GM06990 (cell line): ENCODE measurements at places on chromosomes 3 and 15.
A peak's percentile ranks its signal among the peaks of the same experiment; 100 is the strongest.

- DNase-seq = no peak
Observed at GRCh38 chr3:119148493-119149180, 2.7 kb downstream of the TEX55 start.

DNA sequence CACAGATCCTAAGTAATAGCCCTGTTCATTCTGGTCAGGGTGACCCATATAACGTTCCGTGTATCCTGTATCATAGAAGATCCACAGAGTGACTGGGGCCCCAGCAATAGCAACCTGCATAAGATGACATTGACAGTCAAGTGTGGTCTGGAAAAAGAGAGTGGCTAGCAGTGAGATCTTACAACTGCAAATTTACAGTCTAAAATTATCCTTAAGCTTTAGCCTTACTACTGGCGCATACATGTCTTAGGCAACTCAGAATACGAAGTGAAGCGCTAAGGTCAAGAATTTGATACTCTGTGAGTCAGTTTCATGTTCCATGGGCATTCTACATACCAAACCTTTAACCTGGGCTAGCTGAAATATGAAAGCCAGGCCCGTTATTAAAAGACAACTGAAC, 29.2 kb upstream of the IGDCC4 start:
- DNase-seq = no peak

- no peak for DNase-seq
Observed at GRCh38 chr3:59559721-59560435, 510.1 kb upstream of the CFAP20DC start.

DNA sequence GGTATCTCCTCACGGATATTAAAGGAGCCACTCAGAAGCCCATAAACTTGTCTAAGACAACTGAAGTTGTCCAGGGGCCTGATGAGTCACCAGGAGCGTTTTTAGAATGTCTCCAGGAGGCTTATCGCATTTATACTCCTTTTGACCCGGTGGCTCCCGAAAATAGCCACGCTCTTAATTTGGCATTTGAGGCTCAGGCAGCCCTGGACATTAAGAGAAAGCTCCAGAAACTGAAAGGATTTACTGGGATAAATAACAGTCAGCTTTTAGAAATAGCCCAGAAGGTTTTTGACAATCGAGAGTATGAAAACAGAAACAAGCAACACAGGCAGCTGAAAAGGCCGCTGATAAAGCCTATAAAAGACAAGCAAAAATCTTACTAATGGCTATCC, 4.1 kb downstream of the DET1 start:
- DNase-seq = no peak

DNA sequence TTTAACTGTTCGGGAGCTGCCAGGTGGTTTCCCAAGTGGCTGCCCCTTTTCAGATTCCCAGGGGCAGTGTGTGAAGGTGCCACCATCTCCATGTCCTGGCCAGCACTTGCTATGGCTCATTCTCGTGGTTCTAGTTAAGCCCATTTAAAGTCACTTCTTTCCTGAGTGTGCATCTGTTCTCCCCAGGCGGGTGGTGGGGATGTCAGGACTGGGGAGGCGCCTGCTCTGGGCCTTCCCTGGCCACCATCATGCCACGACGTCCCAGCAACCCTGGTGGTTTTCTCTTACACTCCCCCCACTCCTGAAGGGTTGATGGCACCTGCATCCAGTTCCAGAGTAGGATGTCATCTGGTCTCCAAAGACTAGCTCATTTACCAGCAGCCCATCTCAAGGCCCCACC, 56.8 kb upstream of the TAMM41 start:
- no peak for DNase-seq

DNA sequence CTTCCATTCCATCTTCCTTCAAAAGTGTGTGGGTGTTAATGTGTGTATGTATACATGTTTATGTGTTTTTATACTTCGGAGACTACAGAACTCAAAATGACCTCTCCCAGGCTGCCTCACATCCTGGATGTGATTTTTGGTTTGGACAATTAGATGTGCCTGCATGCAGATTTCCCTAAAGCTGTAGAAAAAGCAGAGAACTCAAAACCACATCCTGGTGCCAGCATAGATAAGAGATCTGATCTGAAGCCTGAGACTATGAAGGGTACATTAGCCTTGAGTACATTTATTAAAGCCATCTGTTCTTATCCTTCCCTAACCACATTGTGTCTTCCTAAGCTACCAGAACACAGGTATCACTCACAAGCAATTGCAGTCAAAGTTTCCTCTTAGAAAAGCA, 319.4 kb upstream of the RASGRP1 start:
- no peak for DNase-seq

DNA sequence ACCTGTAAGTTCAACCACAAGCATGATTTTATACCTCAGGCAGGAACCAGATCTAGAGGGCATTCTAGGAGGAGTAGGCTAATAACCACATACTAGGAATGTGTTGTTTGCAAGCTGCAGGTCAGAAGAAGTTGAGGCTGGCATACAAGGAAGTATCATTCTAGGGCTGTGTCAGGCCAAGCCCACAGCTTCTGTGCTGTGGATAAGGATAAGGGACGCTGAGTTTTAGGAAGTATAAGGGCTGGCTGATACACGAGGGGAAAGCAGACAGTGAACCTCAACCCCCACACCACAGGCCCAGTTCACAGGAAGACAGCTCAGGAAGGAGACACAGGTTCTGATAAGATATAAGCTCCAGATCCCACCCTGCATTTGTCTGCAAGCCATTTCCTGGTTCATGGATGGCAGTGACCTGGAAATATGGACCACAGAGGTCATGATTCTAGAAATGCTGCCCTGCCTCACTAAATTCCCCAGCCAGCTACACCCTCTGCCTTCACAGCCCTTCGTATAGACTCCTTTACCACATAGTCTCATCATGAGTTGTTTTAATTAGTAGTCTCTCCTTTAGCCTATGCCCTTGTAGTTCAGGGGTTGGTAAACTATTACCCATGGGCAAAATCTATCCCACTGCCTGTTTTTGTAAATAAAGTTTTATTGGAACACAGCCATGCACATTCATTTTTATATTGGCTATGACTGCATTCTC, 260.7 kb downstream of the OPA1 start:
- DNase-seq = no peak

- DNase-seq = no peak
Observed at GRCh38 chr3:176873261-176873660, 324.0 kb downstream of the TBL1XR1 start.

DNA sequence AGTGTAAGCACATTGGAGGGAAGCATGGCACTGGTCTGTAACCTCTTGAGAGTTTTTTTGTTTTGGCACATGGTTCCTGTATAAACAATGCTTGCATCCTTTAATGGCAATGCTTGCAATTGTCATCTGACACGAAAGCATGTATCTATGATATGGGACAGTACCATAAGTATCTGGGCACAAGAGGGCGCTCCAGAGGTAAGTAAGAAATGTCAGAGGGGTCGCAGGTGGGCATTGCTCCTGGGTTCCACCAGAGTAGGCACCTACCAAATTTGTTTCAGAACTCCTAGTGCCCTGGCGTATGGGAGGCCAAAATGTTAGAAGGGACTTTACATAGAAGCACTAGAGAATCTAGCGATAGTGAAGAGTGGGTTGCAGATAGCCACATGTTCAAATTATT, 58.7 kb upstream of the BCHE start:
- no peak for DNase-seq

DNA sequence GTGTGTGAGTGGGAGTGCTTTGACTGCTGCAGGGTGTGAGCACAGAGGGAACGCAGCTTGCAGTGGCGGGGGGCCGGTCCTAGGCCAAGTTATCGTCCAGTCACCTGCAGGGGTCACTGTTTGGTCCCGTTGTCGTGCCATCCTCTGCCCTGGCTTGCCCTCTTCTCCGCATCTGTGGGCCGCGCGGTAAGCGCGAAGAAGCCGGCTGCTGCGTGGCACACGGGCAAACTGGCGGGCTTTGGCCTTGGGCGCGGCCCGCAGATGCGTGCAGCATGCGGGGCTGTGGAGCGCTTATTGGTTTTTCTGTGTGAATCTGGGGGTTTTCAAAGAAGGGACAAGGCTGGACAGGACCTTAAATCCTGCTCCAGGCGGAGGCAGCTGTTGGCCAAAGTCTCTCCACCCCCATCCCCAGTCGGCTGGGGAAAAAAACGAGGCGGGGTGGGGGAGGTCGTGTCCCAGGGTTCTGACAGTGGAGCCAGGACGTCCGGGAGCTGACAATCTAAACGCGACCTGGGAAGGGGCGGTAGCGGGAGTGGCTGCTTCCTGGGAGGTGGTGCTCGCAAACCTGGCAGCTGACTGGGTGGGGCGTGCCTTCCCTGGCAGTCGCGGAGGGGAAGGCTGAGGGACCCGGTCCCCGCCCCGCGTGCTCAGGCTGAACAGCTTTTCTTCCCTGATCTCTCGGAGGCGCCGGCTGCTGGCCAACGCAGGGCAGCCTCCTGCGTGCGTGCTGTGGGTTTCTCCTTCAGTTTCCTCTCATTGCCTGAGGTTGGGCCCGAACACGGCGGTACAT, 39.7 kb upstream of the VEPH1 start:
- DNase-seq = no peak

DNA sequence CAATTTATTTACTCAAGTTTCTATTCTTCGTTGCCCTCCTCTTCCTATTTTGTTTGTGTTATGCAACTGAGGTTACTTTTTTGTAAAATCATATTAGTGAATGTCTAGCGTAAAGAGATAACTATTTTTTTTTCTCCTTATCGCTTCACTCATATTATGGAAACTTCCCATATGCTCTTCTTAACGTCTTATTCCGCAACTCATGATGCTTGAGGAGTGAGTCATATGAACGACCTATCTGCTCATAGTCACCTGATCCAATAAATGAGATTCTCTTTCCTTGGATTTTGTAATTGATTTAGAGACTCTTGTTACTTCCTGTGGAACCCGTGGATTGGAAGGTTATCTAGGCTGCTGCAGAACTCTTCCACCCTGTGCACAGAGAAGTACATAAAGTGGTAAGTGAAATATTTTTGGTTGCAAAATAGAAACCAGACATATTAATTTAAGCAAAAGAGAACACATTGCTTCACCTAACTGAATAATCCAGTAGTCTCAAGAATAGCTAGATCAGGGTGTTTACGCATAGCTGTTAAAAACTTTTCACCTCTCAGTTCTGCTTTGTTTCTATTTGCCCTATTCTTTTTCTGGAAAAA, 719.3 kb upstream of the SGO1 start:
- DNase-seq = no peak

- no peak for DNase-seq
Observed at GRCh38 chr3:14938954-14939353, 8.4 kb upstream of the NR2C2 start.

DNA sequence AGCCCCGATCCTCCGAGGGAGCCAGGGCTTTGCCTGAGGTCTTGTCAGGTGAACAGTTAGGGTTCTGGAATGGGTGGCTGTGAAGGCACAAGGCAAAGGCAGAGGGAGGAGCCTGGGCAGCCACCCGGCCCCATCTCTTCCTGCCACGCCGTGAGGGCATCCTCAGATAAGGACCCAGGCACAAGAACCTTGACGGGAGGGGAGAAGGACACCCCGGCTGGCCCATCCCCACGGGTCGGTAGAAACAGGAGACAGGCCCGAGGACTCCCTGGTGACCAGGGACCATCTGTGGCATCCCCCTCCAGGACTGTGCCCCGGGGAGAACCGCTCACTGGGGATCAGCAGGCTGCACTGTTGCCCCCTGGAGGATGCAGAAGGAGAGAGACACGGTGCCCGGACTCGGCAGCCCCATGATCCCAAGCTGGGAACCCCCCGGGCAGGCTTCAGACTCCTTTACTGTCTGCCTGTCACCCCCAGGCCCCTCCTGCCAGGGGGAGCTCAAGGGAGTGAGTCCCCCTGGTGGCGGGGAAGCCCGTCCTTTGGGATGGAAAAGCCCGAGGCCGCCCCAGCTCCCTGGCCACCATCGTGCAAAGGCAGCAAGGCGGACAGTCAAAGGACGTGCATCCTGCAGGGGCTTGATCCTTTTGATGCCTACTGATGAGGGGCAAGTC, 12.3 kb upstream of the PCSK6 start:
- peak; percentile 40 for DNase-seq

DNA sequence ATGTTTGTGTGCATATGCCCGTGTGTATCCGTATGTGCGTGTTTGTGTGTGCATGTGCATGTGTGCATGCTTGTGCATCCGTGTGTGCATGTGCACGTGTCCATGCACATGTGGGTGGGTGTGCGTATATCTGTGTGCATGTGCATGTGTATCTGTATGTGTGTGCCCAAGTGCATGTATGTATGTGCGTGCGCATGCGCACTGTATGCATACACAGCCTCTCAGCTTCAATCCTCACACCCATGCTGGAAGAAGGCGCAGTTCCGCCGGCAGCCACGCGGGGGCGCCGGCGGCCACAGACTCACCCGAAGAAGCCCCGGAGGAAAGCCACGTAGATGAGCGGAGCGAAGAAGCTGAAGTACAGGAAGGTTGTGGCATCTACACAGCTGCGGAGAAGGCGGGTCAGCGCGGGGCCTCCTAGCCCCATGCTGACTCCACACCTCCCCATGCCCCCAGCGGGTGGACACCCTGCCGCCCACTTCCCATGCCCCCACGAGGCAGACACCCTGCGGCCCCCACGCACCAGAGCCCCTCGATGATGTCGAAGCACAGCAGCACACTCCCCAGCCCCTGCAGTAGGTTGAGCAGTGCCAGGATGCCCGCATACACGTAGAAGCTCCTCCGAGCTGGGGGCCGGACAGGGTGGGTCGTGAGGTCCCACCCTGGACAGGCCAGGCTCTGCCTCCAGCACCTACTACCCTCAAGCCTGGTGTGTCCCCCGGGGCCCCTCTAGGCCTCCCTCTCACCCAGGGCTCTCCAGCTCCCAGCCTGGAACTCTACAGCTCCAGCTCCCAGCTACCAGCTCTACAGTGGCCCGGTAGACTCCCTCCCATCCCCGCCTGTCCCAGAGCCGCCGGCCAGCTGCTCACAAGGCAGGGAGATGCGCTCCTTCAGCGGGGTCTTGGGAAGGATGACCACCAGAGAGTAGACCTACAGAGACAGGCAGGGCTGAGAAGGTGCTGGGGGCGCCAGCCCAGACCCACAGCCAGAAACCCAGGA, 15.4 kb downstream of the TPRA1 start:
- DNase-seq = peak; percentile 98

- no peak for DNase-seq
Observed at GRCh38 chr3:46100812-46101211, 73.5 kb upstream of the XCR1 start.

DNA sequence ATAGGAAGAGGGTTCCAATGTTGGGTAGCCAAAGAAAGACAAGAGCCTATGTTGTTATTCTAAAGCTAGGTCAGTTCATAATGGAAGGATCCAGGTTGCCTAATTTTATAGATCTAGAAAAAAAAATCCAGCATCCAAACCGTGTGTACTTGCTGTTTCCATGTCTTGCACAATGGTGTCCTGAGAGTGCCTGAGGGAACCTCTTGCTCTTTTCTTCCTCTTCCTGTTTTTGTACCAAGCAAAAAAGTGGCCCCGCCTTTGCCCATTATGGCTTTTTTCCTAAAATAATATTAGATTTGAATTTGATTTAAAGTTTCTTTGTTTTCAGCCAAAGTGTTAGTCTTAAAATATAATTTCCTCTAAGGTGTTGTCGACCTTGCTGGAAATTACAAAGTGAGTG, 224.4 kb downstream of the RYR3 start:
- DNase-seq = no peak

DNA sequence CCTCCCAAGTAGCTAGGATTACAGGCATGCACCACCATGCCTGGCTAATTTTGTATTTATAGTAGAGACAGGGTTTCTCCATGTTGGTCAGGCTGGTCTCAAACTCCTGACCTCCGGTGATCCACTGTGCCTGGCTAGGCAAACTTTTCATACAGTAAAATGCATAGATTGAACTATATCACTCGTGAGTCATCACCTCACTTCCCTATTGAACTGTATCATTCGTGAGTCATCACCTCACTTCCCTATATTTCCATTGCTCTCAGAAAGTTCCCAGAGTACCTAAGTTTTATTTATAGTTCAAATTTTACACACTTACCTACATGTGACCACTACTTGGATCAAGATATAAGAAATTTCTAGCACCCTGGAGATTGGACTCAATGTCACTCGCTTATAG, 73.6 kb upstream of the ACAD9 start:
- no peak for DNase-seq
